AG04449 (cell line): ENCODE measurements at places on chromosomes 12 and 14.

DNA sequence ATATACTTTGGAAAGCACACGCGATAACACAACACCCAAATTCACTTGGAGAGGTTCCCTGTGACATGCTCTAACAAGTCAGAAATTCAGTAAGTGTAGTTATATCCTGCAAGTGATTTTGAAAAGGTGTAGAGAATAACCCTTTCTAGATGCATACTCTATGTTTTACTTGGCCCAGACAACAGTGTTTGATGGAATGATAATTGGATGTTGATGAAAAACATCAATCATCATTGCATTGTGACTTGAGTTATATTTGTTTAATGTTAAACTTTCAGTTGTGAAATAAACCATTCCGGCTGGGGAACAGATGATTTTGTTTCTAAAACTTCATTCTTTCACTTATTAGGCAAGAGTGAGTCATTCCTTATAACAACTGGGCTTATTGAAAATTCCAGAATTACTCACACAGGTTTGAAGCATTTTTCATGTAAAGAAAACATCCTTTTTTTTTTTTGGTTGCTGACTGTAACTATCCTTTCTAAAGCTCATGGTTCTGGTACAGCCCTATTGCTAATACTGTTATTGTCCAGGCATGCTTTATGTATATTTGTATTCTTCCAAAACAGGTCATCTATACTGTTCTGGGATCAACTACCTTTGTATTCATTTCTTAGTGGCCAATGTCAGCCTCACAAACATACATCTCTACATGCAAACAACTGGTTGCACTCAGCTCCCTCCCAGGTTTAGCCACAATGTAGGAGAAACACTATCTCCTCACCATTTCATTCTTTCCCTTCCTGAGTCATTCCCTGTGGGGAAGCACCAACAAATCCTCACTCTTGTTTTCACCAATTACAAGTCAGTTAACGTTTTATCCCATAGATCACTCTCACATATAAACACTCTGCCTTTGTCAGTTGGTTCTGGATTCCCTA is 121.2 kb upstream of the LRIG3 start:
- peak; percentile 78 for DNase-seq

GRCh38 chr14:34174973-34175372 is 224.1 kb upstream of the EGLN3 start:
- DNase-seq: no peak

- no peak for DNase-seq
These were observed 79.0 kb downstream of the PRIMA1 start for GRCh38 chr14:93709249-93709648.

GRCh38 chr12:5012337-5012736 is 31.3 kb upstream of the KCNA5 start:
- DNase-seq: no peak

- peak; percentile 40 for DNase-seq
These were observed 22.5 kb downstream of the SLC35E3 start for GRCh38 chr12:68768431-68768939.

GRCh38 chr12:17169726-17170471 is 563.9 kb upstream of the LMO3 start:
- no peak for DNase-seq

DNA sequence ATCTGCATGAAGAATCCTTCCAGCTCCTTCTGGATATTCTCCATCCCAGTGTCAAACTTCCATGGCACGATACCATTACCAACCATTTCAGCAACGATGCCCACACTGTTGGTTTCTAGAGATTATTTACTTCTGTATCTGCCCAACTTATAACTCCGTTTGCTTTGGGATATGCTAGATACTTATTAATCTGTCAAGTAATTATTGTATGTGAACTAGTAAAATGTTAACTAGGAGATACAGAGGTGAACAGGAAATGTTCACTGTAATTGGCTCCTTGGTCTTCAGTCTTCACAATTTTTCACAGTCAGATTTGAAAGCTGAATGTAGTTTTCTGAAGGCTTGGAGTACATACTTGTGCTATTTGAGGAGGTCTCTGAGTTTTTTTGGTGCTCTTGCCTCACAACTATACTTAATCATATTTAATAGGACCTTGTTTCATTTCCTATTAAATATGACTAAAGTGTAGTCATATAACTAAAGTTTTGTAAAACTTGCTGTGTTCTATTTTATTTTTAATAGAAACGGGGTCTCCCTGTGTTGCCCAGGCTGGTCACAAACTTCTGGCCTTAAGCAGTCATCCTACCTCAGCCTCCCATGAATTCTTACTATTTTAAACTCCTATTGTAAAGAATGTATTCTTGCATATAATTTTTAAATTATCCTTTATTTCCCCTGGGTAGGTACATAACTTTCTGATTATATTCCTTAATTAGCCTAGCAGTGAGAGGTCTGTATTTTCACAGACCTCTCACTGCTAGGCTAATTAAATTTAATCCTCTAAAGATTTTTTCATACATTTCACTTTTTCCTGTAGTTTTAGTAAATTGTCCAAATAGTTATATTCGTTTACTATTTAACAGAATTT is 79.7 kb downstream of the FGD4 start:
- no peak for DNase-seq

DNA sequence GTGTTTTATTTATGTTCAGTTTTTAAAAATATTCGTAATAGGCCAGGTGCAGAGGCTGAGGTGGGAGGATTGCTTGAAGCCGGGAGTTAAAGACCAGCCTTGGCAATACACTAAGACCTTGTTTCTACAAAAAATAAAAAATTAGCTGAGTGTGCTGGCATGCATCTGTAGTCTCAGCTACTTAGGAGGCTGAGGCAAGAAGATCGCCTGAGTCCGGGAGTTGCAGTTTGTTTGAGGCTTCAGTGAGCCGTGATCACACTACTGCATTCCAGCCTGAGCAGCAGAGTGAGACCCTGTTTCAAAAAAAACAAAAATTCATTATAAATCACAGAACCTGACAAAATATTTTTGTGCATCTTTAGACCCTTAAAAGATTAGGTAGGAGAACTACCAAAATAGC is 240.1 kb upstream of the ARHGAP5 start:
- no peak for DNase-seq

DNA sequence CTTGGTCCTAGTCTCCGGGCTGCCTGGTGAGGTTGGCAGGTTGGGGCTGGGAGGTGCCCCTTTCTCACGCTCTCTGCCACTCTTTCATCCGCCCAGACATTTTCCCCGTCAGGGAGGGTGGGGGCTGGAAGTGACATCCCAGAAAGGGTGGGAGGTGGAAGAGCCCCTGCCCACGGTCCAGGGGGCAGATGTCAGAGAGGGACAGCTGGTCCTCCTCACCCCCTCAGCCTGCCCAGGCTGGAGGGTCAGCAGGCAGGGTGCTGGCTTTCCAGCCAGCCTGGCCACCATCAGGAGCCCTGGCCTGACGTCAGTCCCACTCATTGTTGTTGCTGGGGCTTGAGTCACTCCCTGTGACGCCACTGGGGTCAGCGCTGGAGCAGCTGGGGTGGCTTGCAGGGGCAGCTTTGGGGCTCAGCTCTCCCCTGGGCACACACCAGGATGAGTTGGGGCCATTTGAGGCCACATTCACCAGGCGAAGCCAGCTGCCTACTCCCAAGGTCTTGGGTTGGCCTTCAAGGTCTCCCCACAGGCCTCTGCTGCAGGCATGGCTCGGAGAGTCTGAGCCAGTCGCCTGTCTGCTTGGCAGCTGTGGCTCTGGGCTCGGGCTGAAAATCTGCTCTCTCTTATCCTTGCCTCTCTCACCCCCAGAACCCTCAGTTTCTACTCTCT is 5.7 kb upstream of the ATG101 start:
- no peak for DNase-seq

DNA sequence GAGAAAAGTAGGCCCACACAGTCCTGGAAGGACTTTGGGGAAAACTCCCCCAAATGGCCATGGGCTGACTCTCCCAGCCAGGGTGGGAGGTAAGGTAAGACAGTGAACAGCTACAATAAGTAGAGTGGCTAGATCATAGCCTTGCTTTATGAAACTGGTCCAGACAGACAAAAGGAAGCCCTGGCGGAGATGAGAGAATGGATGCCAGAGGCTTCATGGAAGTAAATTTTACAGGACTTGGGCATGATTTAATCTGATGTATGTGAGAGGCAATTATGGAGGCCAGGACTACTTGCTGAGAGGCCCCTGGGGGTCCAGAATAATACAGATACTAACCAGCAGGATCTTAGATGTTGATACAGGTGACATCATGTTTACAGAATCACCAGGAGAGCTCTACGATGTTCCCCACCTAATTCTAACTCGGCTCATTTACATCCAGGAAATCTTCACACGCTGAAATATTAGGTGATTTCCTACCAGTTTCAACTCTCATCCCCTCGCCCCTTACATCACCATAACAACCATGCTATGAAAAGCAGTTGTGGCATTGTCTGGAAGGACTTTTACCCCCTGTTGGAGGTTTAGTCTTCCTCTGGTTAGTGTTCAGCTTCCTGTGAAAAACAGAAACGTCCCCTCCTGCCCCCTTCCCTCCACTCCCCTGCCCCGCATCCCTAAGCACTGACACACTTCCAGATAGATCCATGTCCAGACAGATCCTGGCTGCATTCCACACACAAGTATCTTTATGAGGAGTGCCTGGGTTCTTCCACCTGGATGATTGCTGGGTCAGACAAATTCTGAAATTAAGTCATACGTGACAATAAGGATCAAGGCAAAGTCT is 39.5 kb upstream of the NT5DC3 start:
- no peak for DNase-seq

- no peak for DNase-seq
These were observed 144.5 kb downstream of the LLPH start for GRCh38 chr12:65986047-65986446.

DNA sequence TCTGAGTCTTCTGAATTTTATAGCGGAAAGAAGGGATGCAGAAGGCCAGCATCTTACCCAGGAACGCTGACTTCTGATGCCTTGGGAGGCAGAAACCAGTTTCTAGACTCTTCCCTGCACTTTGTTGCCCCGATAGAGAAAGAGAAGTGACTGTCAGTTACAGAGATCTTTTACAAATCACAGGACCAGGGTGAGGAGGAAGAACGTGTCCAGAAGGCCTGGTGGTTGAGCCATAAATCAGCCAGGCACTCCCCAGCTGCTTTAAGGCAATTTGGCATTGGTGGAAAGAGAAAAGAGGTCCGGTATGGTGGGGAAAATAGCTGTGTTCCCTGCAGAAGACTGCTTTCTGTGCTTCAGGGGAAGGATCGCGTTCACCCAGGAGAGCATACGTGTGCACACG is 88.7 kb upstream of the KCNA1 start:
- DNase-seq: no peak

GRCh38 chr12:31880340-31880739 is 78.9 kb upstream of the RESF1 start:
- no peak for DNase-seq

DNA sequence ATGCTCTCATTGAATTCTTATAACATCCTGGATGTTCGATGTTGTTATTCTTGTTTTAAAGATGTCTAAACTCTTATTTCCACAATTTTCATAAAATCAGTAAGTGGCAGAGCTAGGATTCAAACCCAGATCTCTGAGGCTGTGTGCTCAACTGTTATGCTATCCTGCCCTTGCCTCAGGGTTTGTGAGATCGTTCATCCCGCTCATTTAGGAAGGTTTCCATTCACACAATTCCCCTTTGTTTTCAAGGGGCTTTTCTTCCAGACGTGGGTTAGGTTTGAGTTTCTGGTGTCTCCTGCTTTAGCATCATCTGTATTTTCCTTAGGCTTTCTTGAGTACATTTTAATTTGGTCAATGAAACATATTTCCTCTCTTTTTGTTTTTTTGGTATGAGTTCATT is 69.3 kb downstream of the APAF1 start:
- no peak for DNase-seq

GRCh38 chr14:20516921-20517320 is 11.6 kb downstream of the RNASE10 start:
- no peak for DNase-seq

GRCh38 chr14:75003250-75004027 is 718 bp downstream of the EIF2B2 start:
- DNase-seq: no peak

GRCh38 chr14:32980902-32981501 is 42.3 kb downstream of the NPAS3 start:
- no peak for DNase-seq

GRCh38 chr14:34081101-34081575 is 130.3 kb upstream of the EGLN3 start:
- no peak for DNase-seq

DNA sequence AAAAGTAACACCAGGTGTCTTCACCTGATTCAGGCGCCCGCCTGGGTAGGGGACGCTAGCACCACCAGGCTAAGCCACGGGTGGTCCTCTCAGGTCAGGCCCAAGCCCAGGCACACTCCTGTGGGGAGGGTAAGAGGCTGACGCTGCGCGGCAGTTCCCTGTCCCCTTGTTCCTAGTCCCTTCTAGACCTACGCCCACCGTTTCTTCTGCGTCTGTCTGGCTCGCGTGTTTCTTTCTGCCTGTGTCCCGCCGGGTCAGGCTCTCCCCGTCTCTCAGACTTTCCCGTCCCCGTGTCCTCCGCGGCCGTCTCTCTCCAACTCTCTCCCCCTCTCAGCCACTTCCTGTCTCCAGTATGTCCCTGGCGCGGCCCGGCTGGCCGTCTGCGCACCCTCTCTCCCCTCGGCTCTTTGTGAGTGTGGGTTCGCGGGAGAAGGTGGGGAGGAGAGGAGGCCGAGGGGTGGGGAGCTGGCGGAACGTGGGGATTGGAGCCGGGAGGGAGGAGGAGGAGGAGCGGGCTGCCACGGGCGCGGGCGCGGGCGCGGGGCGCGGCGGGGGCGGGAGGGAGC is 3.1 kb upstream of the TNS2 start:
- no peak for DNase-seq

- DNase-seq: no peak
These were observed 442 bp downstream of the FLVCR2 start for GRCh38 chr14:75578786-75579337.

DNA sequence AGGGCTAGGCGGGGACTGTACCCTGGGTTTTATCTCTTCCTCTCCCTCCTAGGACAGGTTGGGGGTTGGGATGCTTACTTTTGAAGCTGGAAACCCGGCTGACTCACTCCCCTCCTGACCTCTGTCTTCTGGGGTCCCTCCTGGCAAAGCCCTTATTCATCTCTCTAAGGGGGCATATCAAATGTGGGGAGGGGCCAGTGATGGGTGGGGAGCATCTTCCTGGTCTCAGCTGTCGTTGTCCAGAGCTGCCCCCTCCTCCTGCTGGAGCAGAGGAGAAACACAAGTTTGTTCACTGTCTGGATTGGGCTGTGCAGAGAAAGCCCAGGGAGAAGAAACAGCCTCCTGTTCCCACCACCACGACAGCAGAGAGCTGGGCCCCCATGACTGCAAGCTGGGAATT is 85.8 kb downstream of the TNFAIP2 start:
- DNase-seq: no peak

DNA sequence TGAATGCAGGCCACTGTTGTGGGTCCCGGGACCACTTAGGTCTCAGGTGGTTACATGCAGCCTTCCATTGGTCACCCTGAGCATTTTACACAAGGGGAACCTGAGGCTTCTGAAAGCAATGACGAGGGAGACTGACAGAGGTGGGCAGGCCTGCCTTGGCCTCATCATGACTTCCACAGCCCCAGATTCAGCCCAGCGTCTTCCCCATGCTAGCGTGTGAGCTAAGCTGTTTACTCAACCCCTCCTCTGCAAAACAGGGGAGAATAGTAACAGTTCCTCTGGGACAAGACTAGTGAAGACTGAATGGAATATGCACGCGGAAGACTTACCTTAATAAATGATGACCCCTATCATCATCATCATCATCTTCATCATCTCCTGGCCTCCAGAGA is 46.8 kb downstream of the VWF start:
- no peak for DNase-seq
